ENCODE measurements at places on chromosomes 5 and 9.

- DNase-seq, result no peak
Observed at GRCh38 chr9:98445576-98445975, 190.1 kb upstream of the TBC1D2 start.

DNA sequence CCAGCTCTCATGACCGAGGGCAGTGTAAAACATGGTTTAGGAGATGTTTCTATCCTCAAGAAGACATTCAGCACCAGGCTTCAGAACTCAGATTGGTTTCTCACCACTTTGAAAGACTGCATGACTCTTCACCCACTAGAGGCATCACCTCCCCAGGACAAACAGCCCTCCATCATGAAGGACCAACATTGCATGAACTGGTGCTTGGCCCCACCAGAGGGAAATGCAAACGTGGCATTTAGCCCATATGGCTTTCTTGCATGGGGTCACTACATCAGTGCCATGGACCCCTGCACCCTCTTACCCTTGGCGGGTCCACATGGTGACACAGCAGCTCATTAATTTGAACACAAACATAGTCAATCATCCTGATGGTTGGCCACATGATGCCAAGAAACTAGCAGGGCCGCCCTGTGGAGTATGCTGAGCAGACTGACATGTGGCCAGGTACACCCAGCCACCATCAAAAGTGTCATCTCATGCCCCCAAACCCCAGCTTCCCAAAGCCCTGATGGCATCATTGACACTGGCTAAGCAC lies 129.5 kb upstream of the FSTL4 start:
- no peak for DNase-seq

DNA sequence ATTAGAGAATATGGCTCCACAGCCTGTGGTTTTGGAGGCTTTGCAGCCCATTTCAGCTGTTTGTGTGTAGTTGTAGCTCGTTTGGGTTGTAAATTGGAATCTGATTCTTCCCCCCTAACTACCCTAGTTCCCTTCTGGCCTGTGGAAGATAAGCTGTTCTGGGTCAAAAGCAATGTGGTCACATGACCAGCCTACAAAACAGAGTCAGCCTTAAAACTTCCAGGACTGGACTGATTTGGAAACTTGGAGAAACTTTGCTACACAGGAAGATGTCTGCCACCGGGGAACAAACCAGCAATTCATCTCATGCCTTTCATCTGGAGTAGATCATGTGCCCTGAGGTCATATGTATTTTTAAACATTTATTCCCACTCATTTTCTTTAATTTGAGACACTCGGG lies 83.8 kb downstream of the DAPK1 start:
- DNase-seq, result no peak

- no peak for DNase-seq
Observed at GRCh38 chr5:177372910-177373309, 11.3 kb upstream of the SLC34A1 start.

DNA sequence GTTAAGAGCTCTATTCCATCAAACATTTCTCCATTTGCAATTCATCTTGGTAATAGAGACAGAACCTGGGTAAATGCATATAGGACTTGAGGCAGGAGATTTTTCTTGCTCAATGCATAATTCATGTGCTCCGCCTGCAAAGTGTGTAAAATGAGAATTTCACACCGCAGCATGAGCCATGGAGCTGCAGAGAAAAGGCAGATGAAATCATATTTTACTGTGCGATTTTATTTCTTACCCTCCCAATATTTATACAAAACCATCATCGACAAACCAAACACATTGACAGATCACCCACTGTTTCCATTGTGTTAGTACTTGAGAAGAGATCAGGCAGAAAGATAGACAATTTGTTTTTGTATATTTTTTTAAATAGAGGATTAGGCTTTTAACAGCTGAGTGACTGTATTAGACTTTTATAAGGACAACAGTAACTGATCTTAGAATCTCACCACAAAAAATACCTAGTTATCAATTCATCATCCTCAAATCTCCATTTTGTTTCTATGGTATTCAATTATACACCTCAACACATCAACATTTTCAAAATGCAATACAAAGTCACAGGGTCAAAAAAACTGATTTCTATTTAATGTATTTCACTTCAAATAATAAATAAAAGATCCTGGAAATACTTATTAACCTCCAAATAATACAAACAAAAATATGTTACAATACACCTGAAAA lies 191.1 kb downstream of the AP3B1 start:
- DNase-seq, result no peak

DNA sequence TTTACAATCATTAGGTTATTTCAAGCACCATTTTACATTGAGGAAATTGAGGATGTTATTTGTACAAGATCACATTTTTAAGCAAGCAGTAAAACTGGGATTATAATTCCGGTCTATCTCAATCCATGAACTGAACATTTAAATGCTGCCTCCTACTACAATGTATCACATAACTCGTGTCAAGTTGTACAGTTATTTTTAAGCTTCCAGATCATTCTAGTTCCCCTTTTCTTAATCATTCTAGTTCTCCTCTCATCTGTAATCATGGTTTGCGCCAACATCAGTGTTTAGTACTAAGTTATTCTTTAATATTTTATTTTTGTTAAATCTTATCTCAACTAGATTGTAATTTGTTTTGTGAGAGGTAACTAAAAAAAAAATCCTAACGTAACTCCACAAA lies 2.4 kb upstream of the UHRF2 start:
- DNase-seq, result no peak

Data from NCI-H1417 treated with DMSO at 0.1 percent for 48 hours (cell line).